ENCODE measurements at places on chromosomes 7 and 10. TPM values are rescaled to one million over a fixed set of nuclear protein-coding genes. Genes with fewer than 3 reads are reported as not detected.

The NSUN5 gene
- total RNA-seq = 66.8 TPM

The LOXL4 gene
- 17.7 TPM for total RNA-seq

DNA sequence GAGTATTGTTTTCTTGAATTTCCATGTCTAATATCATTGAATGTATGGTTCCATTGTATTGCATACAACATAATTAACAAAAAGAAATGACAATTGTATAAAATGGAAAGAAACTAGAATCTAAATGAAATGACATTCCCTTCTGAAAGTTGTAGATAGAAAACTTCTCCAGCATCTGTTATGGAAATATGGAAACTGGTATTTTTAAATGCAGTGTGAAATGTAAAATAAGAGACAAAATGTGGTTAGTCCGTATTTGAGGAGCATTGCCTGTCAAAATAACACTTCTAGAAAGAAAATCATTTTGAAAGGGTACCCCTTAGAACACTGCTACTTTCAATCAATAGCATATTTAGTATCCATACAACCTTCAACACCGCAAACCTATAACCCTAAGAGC, 286.3 kb upstream of the CELF2 start:
- DNase-seq = no peak

DNA sequence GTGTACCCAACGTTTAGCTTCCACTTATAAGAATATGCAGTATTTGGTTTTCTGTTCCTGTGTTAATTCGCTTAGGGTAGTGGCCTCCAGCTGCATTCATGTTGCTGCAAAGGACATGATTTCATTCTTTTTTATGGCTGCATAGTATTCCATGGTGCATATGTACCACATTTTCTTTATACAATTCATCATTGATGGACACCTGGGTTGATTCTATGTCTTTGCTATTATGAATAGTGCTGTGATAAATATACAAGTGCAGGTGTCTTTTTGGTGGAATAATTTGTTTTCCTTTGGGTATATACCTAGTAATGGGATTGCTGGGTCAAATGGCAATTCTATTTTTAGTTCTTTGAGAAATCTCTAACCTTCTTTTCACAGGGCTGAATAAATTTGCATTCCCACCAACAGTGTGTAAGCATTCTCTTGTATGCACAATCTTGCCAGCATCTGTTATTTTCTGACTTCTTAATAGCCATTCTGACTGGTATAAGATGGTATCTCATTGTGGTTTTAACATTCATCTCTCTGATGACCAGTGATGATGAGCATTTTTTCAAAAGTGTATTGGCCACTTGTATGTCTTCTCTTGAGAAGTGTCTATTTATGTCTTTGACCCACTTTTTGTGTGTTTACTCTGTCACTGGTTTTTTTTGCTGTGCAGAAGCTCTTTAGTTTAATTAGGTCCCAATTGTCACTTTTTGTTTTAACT, 72.5 kb upstream of the CC2D2B start:
- no peak for DNase-seq

DNA sequence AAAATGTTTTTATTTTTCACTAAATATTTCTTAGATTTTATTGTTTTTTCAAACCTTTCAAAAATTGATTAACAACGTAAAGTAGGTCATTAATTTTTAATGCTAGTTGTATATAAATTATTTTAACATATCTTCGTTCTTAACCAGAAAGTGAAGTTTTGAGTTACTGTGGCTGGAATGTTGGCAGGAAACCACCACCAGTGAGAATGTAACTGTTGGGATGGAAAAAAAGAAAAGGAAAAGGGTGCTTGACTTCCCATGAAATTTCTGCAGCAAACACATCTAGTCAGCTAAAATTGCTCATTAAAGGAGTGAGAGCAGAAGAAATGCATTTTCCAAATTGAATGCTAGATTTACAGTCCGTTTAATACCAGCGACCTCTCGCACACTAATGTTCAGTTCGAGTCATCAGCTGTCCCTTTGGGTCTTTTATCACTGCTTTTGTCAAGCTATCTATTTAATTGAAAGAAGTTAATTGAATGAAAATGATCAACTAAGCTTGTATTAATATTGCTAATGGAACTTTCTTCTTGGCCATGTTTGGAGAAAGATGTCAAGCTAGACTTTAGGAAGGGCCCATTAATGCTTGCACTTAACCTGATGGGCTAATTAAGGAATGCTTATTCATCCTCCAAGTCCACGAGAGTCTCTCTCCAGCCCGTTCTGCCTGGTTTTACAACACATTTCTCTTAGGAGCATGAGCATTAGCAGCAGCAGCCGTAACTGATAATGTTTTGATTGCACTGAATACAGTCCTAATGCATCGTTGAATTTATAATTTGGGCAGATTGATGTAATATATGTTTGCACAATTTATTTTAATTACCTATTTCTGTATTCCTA, 70.1 kb downstream of the UBE3C start:
- DNase-seq = no peak

Data from Panc1 (cell line).